ENCODE measurements at places on chromosomes 5 and 9.

DNA sequence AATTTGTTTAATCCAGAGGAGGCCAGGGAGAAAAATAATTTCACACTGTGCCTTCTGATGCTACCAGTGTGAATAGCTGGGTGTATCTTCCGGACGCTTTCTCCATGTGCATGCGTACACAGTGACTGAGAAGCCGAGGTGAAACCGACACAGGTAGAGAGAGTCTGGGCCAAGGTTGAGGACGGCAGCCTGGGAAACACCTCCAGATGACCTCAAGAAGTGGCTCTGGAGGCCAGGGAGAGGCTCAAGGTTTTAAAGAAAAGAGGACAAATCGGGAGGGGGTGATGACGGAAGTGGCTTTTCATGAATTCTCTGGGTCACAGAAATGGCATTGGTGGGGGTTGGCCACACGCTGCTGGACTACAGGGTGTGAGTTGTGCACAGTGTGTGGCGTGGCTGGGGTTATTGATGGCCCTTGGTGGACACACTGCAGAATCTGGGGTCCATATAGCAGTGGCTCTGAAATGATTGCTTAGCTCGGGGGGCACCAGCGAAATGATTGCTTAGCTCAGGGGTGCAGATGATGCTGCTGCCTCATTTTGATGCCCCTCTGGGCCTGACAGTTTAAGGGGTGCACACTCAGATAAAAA lies 34.1 kb upstream of the LRRC14B start:
- no peak for DNase-seq

- no peak for DNase-seq
Observed at GRCh38 chr5:146111409-146111808, 6.0 kb upstream of the PLAC8L1 start.

GRCh38 chr5:15786884-15787283 lies 286.9 kb downstream of the FBXL7 start:
- DNase-seq, result no peak

GRCh38 chr9:99478469-99479027 lies 256.5 kb downstream of the SEC61B start:
- no peak for DNase-seq

GRCh38 chr9:128448746-128449145 lies 7.1 kb upstream of the ODF2 start:
- DNase-seq, result no peak

GRCh38 chr9:82101475-82101874 lies 112.9 kb downstream of the SPATA31D1 start:
- DNase-seq, result no peak

GRCh38 chr5:82354543-82354942 lies 76.4 kb upstream of the RPS23 start:
- no peak for DNase-seq

DNA sequence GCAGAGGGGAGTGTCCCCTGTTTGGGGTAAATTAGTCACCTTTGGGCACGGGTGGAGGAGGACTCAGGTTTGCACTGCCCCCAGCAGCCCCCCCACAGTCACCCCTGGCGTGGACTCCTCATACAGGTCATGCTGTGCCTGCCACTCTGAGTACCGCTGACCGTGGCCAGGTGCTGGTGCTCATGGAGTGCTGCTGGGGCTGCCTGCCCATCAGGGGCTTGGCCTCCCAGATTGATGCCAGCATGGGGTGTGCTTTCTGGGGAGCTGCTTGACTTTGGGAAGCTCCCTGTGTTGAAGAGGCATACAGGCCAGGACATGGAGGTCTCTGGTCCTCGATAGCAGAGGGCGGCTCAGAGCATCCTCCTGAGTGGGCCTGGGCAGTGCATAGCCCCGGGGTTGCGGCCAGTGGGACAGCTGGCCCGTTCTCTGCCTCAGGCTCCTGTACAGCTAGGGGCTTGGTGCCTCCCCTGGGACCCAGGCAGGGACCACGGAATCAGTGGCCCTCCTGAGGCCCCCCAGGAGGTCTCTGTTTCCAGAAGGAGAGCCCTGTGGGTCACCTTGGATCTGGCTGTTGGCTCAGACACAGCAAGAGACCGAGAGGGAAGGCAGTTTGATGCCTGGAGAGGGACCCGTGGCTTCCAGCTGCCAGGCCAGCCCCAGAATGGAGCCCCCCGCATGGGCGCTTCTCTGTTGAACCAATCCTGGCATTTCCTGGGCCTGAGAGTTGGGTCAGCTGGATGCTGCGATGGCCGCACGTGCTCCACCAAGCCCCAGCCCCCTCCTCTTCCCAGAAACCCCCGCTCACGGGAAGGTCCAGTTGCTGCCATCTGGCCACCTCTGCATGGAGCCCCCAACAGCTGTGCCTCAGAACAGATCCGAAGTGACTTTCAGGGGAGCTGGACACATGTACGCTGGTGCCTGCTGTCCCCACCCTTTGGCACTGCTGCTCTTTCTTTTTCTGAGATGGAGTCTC lies 6.1 kb upstream of the AJM1 start:
- no peak for DNase-seq

- DNase-seq, result no peak
Observed at GRCh38 chr5:156698323-156698722, 151.8 kb upstream of the PPP1R2B start.

- no peak for DNase-seq
Observed at GRCh38 chr9:76676857-76677256, 87.4 kb upstream of the PCA3 start.

GRCh38 chr9:69044240-69045219 lies 9.0 kb downstream of the FXN start:
- no peak for DNase-seq

- no peak for DNase-seq
Observed at GRCh38 chr9:129435291-129435690, 185.6 kb downstream of the C9orf50 start.

- no peak for DNase-seq
Observed at GRCh38 chr9:105392531-105392930, 55.3 kb upstream of the FSD1L start.

- no peak for DNase-seq
Observed at GRCh38 chr9:32580631-32581300, 7.8 kb upstream of the NDUFB6 start.

- no peak for DNase-seq
Observed at GRCh38 chr9:99778836-99779235, 42.8 kb upstream of the NR4A3 start.

DNA sequence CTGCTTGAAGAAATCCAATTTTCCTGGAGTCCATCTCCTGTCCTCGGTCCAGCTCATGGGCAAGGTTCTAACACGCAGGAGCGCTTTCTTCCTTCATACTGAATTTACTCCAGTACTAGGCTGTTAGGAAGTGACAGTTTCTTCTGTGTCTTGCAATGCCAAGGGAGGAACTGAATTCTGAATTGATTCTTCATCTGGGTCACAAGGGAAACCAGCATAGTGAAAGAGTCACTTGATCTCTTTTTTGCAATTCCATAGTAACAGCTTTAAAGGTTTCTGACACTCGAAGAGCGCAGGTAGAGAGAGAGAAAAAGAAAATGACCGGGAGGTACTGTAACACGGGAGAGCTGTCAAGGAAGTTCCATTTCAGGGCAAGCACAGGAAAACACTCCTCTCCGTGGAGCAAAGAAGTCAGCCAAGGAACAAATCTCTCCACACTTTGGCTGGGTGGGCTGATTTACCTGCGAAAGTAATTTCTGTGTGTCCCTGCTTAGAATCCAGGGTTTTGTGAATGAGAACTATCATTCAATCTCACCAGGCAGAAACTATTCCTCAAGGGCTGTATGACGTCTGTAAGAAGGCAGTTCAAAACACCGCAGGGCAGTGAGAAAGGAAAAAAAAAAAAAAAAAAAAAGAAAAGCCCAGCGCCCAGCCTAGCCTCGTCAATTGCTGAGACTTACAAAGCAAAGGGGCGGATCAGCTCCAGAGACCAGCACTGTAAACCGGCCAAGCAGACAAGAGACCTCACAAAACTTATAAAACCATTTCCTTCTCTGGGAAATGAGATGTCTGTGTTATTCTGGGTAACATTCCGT lies 617.8 kb downstream of the PDE4D start:
- no peak for DNase-seq

DNA sequence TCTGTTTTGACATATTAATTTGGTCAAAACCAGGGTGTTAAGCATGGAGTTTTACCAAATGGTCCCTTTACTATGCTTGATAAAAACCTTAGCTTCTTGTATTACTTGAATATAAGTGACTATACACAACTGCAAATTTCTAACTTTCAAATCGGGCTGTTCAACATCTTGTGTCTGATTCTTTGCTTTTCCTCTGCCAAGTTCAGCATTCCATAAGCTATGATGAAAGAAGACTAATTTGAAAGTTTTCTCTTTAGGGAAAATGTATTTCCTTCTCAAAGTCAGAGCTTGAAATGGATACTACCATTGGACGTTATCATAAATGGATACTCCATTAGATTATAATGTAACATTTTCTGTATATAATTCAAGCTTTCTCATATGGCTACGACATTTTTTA lies 792.9 kb downstream of the EFNA5 start:
- DNase-seq, result no peak

Measured in NCI-H1417 (cell line).